ENCODE measurements at places on chromosomes 4 and X.

DNA sequence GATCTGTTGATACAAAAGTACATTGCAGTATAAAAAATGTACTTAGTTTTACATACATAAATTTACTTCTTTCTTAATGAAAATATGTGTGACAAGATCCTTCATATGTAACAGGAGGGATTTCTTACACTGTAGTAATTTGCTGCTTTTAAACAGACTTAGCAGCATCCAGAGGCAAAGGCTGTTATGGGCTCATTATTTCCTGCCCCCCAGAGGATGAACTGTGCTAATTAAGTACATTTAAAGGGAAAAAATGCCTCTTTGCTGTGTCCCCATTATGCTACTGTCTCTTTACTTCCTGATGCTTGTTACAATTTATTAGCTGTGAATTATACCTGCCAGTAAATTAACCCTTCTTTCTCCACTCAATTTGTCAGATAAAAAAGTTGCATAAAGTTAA is 47.1 kb downstream of the NDST3 start:
- no peak for DNase-seq

GRCh38 chrX:46642145-46642544 is 68.6 kb downstream of the CHST7 start:
- peak; percentile 20 for DNase-seq

- DNase-seq, result no peak
These were observed 6.0 kb upstream of the SH3TC1 start for GRCh38 chr4:8192748-8193738.

DNA sequence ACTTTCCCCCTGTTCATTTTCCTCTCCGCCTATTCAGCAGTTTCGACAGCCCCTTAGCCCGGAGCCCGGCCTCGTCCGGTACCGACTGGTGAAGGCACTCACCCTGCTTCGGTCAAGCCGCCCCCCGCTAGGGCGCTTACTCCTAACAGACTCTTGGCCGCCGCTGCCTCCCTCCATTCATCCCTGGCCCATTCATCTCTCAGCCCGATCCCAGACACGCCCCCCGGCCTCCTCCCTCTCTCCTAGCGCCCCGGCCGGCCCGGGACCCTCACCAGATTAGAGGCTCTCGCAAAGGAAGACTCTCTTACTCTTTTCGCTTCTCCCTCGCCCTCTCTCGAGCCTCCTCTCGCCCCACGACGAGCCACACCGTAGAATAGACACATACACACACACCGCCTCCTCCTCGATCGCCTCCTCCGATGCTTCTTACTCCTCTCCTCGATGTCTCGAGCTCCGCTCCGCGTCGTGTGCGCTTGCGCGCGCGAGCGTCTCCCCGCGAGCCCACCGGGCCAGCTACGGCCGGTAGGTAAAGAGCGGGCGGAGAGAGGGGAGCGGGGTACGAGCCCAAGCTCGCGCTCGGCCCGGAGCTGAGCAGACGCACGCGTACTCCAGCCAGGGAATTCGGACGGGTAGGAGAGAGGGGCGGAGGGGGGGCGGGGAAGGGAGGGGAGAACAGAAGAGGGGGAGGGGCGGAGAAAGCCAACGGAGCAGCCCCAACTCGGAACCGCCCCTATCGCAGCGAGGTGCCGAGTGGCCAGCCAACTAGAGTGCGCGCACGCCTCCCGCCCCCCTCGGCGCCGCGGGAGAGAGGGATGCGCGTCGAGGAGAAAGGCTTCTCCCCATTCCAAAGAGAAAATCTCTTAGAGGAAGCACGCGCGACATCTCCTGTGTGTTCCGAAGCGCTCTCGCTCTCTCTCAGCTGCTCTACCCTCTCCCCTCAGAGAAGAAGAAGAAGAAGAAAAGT is at the start of gene WNK3:
WNK3 (minus strand) TSS at position 633 of the 964 bp plus-strand sequence.
- no peak for DNase-seq

- no peak for DNase-seq
These were observed 127.4 kb upstream of the TRIM2 start for GRCh38 chr4:153076861-153077260.

GRCh38 chr4:100060765-100061416 is 110.8 kb upstream of the H2AZ1 start:
- no peak for DNase-seq

DNA sequence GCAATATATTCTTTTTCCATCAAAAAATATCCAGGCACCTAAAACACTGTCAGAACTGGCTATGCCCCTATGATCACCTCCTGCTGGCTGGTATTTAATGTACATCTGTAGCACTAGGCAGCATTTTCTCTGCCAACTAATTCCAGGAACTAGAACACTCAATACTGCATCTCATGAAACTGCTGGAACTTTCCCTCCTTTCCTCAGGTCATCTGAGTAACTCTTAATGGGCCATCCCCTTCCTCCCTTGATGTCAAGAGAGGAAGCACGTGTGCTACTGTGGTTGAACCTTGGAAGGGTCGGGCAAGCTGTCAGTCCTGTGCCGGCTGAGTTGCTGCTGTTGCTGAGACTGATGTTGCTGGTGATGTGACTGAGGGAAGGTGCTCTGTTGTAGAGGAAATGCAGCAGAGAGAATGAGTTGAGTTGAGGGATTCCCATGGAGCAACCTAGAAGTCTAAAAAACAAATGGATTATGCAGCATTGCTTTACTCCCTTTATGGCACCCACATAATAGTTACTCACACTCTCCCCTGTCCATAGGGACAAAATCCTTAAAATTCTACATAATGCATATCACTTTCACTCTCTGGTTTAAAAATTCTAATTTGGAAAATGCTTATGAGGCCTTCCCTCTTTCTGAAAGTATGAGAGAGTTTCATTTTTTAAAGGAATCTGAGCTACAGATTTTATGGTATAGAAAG is 39.5 kb downstream of the TMEM165 start:
- DNase-seq, result peak; percentile 14

- DNase-seq, result no peak
These were observed 333.9 kb downstream of the ARHGAP24 start for GRCh38 chr4:85808864-85809263.

All from kidney capillary endothelial cell (primary cell).